ENCODE measurements at places on chromosomes 3 and 15.
A peak's percentile ranks its signal among the peaks of the same experiment; 100 is the strongest.

- DNase-seq, result no peak
These were observed 809.2 kb downstream of the NAALADL2 start for GRCh38 chr3:175668300-175668699.

GRCh38 chr3:46420931-46421330, 13.9 kb downstream of the CCRL2 start:
- DNase-seq, result no peak

GRCh38 chr15:101489599-101490407, at the start of gene PCSK6:
TSS of gene PCSK6 (minus strand) at chr15:101489707. CDS start at chr15:101489670, 37 bp downstream.
- DNase-seq, result peak; percentile 67

- no peak for DNase-seq
These were observed 7.7 kb upstream of the DIS3L start for GRCh38 chr15:66285533-66286280.

- no peak for DNase-seq
These were observed 26.0 kb upstream of the MAP4 start for GRCh38 chr3:48042071-48042760.
